Activated CD4-positive, CD25-positive, alpha-beta regulatory T cell treated with anti-CD3 and anti-CD28 coated beads, Interleukin-2, amount 50 U/mL, for 24 hours (primary cell): ENCODE measurements at places on chromosomes 4 and X.

DNA sequence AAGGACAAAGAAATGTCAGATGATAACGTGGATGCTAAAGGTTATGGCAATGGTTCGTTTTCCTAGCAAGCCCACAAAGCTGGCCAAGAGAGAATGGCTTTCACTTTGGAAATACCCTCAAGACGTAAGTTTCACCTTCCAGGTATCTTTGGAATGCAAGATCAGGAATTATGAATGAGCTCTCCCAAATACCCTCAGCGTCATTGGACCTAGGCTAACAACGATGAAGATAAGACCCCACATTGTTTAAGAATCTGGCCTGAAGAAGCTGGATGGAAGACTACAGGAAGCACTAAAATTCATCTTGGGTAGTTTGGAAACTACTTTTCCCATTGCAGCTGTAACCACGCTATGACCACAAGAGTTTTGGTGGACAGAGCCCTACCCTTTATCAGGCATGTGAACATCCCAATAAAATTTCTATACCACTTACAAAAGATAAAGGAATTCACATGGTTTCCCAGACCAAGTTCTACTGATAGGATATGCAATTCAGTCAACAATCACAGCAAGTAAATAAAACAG is 111.9 kb downstream of the KDR start:
- no peak for ATAC-seq

GRCh38 chr4:52848254-52848653 is 13.9 kb upstream of the RASL11B start:
- no peak for ATAC-seq

GRCh38 chr4:56530269-56531148 is 24.9 kb downstream of the ARL9 start:
- ATAC-seq, result peak; percentile 97

- no peak for ATAC-seq
These were observed 110.9 kb upstream of the ANK2 start for GRCh38 chr4:112938461-112939058.

DNA sequence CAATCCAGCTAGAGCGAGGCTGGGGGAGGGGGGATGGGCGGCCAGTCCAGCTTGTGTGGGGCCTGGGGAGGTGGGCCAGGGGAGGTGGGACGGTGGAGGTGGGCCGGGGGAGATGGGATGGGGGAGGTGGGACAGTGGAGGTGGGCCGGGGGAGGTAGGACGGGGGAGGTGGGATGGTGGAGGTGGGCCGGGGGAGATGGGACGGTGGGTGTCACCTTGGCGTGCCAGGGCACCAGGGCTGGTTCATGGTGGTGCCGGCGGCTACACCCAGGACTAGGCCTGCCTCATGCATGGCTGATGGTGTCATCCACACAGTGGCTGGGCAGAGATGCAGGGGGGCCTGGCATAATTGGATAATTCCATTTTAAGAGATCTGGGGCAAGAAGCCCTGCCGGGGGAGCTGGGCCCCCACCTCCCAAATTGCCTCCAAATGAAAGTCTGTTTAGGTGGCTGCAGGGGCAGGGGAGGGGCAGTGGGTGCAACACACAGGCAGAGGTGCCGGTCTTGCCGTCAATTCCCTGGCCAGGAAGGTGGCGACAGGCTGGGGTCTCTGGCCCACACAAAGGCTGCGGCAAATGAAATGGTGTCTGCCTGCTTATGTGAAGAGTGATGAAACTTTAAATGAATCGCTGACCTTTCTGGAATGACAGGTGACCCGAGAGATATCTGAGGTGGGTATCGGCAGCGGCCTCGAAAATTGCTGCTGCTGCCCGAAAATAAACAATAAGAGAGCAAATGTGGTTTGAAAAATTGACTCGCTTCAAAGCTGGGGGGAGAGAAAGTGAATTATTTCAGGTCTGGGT is 82.1 kb downstream of the FAM53A start:
- ATAC-seq, result no peak

GRCh38 chrX:97666890-97667289 is 783.2 kb downstream of the RPA4 start:
- ATAC-seq, result no peak

DNA sequence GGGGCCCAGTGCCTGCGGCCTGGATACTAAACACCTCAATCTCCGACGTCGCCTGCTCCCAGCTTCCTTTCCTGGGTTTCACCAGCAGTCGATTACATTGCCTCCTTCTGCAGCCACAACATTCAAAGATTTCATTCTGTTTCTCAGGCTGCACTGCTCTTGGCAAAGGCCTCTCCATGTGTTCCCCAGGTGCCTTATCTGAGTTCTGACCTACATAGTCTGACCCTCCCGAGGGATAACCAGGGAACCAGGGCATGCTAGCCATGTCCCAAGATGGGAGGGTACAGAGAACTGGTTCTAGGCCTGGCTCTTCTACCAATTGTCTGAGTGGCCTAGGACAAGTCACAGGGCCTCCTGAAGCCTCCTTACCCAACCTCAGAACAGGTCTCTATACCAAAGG is 62.2 kb upstream of the ACSL1 start:
- no peak for ATAC-seq

GRCh38 chr4:55172694-55173287 is 47.4 kb upstream of the KDR start:
- no peak for ATAC-seq

GRCh38 chrX:10990976-10991375 is 120.2 kb upstream of the HCCS start:
- ATAC-seq, result no peak

DNA sequence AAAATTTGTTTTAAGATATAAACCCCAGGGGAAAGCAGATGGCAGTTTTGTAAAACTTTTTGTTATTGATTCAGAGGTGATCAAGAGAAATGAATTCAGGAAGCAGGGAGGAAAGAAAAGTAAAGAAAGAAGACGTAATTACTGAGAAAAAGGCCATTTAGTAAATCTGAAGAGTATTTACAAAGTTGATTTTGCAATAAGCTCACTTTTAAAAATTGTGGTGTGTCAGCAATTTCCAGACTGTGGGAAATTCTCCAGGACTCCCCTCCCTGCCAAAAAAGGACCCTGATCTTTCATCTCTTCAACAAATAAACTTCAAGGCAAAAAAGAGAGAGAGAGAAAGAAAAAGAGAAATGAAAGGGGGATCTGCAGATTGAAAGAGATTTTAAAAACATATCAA is 36.6 kb downstream of the PCYT1B start:
- ATAC-seq, result no peak

DNA sequence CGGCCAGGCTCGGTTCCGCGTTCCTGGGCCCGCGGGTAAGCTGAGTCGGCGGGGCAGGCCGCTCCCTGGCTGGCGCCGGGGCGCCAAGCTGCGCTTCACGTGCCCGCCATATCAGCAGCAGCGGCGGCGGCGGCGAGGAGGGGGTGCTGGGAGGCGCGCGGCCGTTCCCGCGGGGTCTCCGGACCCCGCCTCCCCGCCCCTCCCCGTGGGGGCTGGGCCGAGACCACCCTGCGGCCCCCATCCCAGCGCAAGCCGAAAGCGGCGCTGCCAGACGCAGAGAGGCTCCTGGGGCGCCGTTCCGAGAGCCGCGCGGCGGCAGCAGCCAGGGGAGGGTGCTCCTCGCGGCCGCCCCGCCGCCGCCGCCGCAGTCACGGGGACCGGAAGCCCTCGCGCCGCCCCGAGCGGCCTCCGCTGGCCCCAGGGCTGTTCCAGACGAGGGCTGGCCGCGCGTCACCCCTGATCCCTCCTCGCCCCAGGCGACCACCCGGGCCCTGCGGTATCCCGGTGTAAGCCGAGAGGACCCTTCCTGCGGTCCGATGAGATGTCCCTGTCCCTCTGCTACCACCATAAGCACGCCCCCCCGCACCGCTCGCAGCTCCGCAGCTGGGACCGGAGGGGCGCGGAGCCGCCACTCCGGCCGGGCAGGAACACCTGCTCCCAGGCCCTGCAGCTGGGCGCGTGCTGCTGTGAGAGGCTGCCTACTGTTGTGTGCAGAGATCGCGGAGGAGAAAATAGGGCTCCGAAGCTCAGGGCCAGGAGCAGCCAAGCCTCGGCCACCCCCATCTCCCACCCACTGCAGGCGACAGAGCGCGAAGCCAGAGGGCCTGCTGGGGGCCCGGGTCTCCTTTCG is 7.5 kb upstream of the BCOR start:
- ATAC-seq, result peak; percentile 41

GRCh38 chrX:139759637-139760036 is 51.7 kb upstream of the MCF2 start:
- no peak for ATAC-seq

DNA sequence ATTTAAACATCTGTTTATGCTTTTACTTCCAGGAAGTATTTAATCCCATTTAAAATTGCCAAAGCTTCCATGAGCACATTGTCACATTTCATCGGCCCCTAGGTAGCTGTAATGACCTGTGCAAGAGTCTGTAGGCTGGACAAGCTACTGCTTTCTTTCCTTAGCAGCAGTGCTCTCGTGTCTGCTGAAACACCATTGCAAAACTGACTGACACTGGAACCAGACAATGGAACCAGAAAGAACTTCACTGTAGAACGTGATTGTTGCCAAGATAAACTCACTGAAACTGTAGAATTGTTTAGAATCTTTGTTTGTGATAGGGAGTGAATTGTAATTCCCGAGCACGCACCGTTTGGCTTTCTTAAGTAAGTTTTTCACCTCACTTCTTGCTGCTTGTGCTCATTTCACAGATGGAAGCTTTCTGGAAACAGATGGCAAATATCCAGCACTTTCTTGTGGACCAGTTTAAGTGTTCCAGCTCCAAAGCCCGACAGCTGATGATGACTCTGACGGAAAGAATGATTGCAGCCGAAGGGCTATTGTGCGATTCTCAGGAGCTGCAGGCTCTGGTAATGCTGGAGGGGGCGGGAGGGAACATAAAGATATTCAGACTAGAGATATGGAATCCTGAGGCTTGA is 36.9 kb downstream of the EVC start:
- no peak for ATAC-seq

DNA sequence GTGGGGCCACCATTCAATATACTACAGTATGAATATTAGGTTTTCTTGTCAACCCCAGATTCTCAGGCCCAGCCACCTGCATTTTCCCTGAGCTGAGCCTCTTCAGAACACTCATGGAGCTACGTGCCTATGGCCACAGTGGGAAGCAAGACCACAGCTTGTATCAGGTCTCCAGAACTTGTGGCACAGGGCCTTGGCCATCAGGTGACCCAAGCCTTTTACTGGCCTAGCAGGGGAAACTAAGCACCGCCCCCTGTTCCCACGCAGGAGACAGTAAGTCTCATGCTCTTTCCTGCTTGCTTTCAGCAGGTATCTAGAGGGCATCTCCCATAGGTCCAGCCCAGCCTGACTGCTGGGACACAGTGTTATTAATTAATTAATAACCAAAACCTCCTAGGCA is 138.4 kb upstream of the MAMLD1 start:
- no peak for ATAC-seq

DNA sequence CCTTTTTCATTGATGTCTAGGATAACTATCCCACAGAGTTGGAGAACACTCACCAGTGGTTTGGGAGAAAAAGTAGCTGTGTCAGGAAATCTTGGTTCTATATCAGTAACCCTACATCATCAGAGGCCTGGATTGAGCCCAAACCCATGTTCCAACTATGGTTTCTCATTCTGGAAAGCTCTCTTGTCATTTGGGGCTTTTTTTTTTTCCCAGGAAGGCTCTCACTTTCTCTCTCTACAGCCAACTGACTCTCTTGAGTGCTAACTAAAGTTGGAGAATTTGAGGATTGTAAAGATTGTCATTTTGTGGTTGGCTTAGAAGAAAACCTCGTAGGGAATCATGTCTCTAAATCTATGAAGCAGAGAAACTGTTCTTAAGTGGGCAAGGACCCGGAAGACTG is 228.2 kb upstream of the DIPK2B start:
- ATAC-seq, result no peak

GRCh38 chrX:110425222-110426154 is 66.8 kb downstream of the RTL9 start:
- ATAC-seq, result no peak

DNA sequence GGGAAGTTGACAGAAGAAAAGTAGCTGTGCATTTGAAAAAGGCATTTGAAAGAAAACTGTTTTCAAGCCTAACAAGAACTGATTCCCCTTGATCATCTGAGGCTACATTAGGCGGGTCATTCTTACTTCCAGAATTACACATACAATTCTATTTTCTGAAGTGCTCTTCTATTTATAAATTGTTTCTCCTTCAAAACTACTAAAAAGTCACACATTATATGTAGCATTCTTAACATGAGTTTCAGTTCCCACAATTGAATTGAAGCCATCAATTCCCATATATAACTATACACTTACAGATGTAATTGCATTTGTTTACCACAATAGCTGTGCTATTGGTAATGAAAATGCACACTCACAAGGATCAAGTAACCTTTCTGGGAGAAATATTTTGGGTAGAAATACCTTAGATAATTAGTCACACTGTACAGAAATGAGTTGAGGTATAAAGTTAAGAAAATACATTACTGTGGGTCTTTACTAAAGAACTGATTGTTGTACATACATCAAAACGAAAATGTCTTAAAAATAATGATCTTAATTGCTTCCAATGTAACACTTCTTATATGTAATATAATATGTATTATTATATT is 1688.0 kb upstream of the AGA start:
- ATAC-seq, result no peak

GRCh38 chrX:140064993-140065392 is 99.7 kb upstream of the CXorf66 start:
- ATAC-seq, result no peak

DNA sequence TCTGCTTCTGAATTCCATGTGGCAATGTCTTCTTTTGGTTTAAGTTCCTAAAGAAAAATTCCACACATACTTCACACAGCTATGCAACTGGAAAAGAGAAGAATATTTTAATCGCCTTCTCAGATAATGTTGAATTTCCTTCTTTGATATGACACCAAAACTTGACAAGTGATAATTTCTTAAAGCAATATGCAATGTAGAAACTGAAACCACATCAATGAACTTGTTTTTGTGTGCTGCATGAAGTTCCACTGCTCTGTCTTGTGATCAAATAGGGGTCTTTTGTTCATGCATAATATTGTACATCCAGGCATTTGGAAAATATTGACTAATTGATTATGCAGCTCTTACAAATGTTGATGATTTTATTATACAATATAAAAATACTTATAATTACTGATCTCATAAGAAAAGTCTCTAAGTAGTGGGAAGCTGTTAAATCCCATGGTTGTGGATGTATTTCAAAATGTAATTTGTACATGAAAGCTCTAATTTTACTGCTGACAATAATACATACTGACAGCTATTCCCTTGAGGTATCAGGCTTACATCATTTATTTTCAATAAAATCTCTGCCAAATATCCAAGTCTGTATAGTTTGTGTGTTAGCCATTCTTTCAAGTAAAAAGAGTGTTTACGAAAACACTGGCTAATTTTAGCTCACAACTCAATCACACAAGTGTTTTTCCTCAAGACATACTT is 56.5 kb downstream of the AGA start:
- ATAC-seq, result no peak
